ENCODE measurements at places on chromosomes 6 and 20.
A peak's percentile ranks its signal among the peaks of the same experiment; 100 is the strongest.

DNA sequence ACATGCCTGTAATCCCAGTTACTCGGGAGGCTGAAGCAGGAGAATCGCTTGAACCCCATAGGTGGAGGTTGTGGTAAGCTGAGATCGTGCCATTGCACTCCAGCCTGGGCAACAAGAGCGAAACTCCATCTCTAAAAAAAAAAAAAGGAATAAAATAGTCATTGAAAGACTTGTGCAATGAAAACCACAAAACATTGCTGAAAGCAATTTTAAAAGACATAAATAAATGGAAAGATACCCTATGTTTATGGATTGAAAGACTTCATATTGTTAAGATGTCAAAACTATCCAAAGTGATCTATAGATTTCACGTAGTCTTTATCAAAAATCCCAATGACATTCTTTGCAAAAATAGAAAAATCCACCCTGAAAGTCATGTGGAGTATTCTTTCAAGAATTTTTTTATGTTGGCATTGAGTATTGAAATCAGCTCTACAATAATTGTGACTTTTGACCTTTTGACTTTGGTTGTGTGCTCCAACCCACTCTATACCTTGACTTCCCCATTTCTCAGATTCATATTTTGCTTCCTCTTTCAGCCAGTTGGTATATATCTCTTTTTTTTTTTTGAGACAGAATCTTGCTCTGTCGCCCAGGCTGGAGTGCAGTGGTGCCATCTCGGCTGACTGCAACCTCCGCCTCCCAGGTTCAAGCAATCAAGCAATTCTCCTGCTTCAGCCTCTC, 45.5 kb upstream of the SLC23A2 start:
- no peak for DNase-seq

DNA sequence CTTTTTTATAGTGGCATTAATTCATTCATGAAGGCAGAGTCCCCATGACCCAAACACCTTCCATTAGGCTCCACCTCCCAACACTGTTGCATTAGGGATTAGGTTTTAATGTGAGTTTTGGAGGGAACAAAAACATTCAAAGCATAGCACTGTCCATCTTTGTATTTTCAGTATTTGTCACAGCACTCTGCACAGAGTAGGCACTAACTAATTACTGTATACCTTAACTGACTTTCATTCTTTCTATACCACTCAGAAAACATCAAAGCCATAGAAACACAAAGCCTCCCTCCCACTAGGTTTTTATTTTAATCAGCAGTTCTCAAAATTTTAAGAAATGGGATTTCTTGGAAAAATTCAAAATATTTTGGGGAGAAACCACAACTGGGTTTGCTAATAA, 21.8 kb upstream of the AHI1 start:
- DNase-seq: no peak

GRCh38 chr6:119830494-119831295, 481.1 kb upstream of the MAN1A1 start:
- no peak for DNase-seq

GRCh38 chr20:64256282-64256935, 861 bp downstream of the PCMTD2 start:
- peak; percentile 67 for DNase-seq

- DNase-seq: no peak
Measured at GRCh38 chr20:14925300-14925699, 587.9 kb upstream of the FLRT3 start.

DNA sequence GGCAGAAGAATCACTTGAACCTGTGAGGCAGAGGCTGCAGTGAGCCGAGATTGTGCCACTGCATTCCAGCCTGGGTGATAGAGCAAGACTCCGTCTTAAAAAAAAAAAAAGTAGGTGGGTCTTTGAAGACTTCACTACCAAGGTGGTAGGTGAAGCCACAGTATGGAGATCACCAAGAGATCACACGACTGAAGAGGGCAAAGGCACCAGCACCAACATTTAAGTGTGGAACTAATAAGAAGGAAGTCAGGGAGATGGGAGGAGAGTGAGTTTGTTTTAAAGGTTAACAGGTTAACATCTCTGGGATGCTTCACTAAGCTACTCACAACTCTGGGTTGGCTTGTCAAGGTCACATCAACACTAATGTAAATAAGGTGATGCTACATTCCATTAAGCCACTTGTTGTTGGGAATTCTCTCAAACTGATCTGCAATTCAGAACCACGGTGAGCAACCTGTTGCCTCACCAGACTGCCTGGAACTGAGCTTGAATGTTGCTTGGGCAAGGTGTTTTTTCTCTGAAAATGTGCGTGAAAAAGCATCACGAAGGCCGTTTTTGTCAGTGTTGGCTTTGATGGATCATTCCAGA, 48.7 kb downstream of the KCTD20 start:
- DNase-seq: no peak

- no peak for DNase-seq
Measured at GRCh38 chr20:8413691-8414090, 281.6 kb downstream of the PLCB1 start.

GRCh38 chr6:43869079-43869710, 99.2 kb downstream of the VEGFA start:
- no peak for DNase-seq

DNA sequence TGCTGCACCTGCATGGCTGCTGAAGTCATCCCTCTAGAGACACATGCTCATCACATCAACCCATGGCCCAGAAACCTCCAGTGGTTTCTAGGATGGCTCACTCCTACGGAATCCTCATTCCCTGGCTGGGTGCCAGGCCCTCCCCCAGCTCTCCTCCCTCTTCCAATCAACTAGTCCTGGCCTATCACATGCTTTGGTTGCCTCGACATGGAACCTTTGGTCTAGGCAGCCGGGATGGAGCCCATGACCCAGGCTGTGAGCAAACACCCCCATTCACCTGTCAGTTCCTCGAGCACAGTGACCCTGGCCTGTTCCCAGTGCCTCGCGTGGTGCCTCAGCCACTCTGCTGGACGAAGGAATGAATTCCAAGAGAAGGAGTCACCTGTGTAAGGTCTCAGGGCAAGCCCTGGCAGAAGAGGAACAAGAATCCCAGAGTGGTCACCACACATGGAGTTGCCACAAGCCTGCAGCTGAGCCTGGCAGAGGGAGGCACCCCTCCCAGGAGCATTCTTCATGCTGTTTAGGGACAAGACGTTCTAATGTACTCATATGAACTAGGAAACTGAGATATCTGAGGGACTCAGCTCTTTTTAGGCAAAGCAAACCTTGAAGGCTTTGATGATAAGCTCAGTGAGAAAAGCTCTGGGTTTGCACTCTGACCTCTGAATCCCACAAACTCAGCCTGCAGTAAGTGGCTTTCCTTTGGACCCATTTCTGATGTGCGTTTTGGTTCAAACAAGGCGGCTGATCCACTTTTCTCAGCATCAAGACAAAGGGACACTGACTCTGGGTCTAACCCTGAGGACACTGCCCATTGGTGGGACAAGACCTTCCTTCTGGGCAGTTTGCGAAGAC, 40.2 kb downstream of the PPP1R3G start:
- DNase-seq: no peak

DNA sequence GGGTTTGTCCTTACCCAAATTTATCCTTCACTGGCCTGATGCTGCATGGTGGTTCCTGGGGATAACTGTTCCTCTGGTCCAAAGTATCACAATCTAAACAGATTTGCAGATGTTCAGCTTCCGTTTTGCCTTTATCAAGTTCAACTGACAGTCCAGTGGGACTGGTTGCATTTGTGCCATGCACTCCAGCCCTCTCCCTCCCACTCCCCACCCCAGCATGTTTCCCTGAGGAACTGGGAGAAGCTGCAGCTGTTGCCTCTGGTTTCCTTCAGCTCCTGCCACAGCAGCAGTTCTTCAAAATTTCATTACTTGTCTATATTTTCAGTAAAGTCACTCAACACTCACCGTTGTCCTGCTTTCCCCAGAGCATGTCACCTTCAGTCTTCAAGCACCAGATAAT, 39.5 kb upstream of the KIF16B start:
- DNase-seq: no peak

DNA sequence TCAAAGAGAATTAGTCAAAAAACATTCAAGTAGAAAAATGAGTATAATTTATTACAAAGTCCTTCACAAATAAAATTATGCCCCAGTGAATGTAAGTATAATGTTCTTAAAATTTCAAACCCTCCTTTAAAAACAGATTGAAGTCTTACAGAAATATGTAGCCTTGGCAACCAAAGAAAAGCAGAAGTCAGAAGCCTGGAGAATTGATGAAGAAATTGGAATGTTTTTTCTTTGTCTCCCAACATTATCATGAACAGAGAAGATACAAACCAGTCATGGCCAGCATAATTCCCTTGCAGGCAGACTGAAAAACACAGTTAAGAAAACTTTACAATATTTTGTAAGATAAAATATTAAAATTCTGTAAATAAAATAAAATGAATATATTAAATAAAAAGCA, 221.9 kb downstream of the TBC1D32 start:
- no peak for DNase-seq

GRCh38 chr20:40189621-40190020, 499.4 kb downstream of the MAFB start:
- no peak for DNase-seq

DNA sequence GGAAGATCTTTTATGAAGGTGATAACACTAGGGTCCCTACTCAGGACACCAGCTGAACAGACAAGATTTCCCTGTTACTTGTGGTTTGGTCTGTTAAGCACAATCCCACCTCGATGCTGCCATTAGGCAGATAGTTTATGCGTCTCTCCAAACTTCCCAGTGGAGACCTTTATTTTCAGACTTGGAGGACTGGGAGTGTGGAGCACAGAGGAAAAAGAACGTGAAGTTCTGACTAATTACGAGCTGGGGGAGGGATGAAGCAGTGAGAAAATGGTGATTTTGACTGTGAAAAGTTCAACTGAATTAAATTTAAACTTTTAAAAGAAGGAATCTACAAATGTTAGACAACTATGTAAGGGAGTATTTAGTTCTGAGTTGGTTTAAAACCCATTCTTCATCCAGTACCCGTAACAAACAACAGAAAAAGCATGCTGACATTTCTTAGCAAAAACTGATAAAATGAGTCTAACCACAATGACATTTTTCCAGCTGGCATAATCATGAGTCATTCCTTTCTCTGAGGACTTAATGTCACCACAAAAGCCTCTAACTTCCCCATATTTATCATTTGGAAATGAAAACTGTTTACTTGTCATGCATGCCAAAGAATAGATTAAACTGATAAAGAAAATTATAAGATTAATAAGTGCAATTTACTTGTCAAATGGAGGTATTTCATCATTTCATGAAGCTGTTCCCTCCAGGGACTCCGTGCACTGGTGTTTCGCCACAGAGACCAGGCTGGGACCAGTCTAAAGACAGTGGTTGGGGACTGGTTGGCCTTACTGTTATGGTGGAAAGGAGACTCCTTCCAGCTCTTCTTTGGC, 113.3 kb upstream of the SSTR4 start:
- peak; percentile 25 for DNase-seq

- peak; percentile 83 for DNase-seq
Measured at GRCh38 chr6:25991785-25992412, 29.3 kb downstream of the TRIM38 start.

DNA sequence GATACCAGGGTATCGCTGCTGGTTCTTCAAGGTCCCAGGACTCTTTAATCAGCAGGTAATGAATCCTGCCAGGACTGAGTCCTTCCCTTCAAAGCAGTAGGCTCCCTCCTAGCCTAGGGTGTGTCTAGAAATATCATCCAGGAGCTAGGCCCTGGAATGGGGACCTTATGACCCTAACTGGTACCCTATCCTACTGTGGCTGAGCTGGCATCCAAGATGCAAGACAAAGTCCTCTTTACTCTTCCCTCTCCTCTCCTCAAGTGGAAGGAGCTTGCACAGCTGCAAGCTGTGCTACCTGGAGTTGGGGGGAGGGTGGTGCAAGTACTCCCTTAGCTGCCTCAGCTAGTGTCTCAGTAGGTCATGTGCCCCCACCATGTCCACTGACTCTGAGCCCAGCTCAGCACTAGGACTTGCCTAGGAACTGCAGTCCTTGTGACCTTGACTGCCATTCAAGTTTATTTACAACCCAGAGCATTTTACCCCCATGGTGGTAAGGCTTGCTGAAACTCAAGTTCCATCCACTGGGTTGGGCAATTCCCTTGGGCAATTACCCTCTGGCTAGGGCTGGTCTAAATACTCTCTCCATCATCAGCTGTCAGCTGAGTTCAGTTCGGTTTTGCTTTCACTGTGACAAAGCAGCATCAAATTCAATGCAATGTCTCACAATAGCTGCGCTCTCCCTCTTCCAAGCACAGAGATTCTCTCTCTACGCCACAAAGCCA, 48.4 kb upstream of the TOP1 start:
- no peak for DNase-seq

- DNase-seq: no peak
Measured at GRCh38 chr6:72248621-72249020, 362.3 kb downstream of the RIMS1 start.

GRCh38 chr20:22918286-22918983, 116.7 kb upstream of the SSTR4 start:
- DNase-seq: peak; percentile 6

DNA sequence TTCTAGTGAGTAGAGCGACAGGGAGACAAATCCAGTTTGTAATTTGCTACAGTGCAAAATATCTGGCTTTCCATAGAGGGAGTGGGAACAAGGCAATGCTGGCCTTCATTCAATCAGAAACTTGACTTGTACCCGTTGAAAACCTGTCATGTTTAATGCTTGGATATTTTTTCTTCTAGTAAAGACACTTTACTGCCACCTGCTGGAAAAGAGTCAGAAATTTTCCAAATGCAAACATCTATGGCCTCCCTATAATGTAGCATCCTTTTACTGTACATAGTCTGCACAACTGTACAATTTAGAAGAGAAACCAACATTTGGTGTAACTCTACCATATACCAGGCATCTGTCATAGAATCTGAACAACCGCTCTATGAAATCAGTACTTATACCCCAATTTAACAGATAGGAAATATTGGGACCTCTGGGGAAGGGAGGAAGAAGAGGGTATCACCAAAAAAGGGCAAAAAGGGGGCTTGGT, 16.7 kb upstream of the TBC1D20 start:
- peak; percentile 87 for DNase-seq

DNA sequence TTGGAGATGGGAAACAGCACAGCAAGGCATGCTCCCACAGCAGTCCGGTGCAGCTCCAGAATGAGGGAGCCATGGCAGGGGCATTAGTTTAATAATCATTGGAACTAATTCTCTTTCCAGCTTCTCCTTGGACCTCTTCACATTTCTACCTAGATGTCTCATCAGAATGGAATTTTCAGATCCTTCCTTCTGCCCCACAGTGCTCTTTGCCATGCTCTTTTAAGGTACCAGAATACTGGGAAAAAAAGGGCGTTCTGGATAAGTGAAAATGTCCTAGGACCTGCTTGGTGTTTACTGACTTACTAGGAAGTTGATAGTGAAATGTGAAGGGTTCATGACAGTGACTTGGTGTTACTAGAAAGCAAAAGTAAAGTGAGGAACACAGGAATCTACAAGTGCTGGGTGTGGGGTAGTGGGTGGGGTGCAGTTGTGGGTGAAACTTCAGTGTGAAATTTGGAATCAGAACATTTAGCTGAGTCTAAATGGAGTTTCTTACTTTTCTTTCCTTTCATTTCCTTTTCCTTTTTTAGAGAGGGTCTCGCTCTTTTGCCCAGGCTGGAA, 207.1 kb downstream of the ARID1B start:
- peak; percentile 27 for DNase-seq
